ENCODE measurements at places on chromosomes 2 and 18. TPM values are rescaled to one million over a fixed set of nuclear protein-coding genes. Genes with fewer than 3 reads are reported as not detected.

Gene SERPINB2
- total RNA-seq = 2.3 TPM

DNA sequence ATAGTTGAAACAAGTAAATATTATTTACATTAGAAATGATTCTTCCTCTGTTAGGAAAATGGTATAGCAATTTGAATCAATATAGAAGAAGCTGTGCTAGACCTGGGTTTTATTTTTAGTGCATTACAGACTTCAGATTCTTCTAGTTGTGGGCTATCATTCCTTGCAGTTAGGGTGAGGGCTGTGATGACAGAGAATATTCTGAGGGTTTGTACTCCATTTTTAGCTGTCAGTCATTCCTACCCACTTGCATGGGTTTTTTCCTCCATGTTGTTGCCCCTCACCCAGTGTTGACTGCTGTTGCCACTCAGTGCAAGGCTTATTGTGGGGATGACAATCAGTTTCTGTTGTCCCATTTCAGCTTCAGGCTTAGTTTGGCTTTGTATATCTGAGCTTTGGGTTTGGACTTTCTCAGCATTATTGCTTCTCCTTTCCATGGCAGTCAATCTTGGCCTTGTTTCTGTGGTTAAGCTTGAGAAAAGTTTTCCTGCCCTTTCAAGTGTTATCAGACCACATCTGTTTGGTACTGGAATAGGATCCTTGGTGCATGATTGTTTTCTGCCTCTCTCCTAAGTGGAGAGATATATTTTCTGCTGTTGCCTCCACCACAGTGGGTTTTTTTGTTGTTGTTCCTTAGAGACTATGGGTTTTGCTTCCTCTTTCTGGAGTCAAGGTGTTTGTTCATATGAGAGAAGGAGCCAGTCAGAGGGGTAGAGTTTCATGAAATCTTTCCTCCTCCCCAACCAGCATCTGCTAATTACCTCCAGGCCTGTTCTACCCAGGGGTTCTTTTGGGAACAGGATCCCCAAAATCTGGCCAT is 312.7 kb upstream of the CWC22 start:
- no peaks in the 10 kb centered on the region for H3K36me3 ChIP-seq
- H3K4me3 ChIP-seq = no peak overlapping the region
- no peak overlapping the region for H3K27ac ChIP-seq
- H3K27me3 ChIP-seq = no peaks in the 10 kb centered on the region

DNA sequence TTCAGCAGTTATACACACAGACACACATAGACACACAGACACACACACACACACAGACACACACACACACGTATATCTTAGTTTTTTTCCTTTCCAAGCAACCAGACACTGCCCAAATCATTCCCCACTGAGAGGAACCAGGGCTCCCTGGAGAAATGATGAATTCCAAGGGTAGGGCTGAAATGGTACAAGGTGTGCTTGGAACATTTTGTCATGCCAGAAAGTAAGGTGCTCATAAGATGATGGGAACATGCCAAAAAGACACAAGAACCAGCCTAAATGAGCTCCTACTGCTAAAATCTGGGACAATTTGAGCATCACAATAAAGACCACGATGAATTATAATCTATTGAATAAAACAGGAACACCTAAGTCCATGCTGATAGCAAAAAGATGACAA is 103.3 kb downstream of the MEP1B start:
- peaks cover 4% of the 10 kb centered on the region for H3K27me3 ChIP-seq
- no peaks in the 10 kb centered on the region for H3K36me3 ChIP-seq
- DNase-seq = no peak
- H3K4me1 ChIP-seq = no peaks in the 10 kb centered on the region
- no peak overlapping the region for H3K4me3 ChIP-seq

DNA sequence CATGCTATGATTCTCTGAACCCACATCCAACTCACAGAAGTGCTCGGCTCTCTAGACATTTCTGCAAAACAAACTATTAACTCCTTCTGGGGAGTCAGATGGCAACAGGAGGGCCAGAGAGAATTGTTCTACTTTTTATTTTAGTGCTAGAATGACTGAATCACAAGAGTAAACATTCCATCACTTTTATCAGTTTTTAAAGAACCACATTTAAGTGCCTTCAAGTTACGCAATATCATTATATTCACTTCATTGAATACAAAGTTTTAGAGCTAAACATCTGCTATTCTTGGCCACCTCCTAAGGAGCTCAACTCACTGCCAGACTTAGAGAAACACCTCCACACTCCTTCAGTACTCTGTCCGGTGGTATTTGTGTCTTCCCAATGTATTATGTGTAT is 22.4 kb downstream of the B4GALT6 start:
- no peak overlapping the region for H3K4me3 ChIP-seq
- DNase-seq = no peak
- peaks cover 5% of the 10 kb centered on the region for H3K27me3 ChIP-seq
- H3K4me1 ChIP-seq = peaks cover 7% of the 10 kb centered on the region
- no peak overlapping the region for H3K27ac ChIP-seq
- no peaks in the 10 kb centered on the region for H3K36me3 ChIP-seq

DNA sequence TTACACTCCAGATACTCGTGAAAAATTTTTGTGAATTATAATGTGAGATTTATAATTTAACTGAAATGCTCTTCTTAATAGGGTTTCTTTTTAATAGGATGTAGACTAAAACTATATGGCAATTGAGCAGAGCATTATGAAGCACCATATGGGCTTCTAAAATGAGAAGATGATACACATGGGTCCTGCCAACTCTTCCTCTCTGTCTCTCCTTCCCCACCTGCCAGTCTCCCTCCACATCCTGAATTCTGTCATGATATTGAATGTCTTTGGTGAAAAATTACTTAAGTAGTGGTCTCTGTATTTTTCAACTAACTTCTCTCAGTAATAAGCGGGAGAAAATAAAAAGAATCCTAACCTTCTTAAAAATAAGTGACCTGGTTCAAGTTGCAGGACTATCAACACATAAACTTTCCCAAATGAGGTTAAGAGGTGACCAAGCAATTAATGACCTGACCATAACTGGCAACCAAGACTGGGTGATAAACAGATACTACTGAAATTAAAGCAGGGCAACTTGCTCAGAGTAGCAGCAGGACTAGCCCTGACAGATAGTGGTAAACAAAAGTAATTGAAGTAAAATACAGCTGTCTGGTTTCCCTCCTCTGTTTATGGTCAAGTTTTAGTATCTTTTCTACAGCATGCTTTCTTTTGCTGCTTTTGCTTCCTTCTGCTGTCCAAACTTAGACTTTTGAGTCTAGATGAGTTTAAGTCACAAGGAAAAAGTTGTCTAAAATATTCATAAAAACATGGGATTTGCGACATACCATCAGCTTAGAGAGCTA is 117.1 kb upstream of the PDE1A start:
- peaks cover 3% of the 10 kb centered on the region for H3K4me1 ChIP-seq
- H3K27ac ChIP-seq = no peak overlapping the region
- no peak for DNase-seq
- no peak overlapping the region for H3K4me3 ChIP-seq
- H3K36me3 ChIP-seq = no peaks in the 10 kb centered on the region

DNA sequence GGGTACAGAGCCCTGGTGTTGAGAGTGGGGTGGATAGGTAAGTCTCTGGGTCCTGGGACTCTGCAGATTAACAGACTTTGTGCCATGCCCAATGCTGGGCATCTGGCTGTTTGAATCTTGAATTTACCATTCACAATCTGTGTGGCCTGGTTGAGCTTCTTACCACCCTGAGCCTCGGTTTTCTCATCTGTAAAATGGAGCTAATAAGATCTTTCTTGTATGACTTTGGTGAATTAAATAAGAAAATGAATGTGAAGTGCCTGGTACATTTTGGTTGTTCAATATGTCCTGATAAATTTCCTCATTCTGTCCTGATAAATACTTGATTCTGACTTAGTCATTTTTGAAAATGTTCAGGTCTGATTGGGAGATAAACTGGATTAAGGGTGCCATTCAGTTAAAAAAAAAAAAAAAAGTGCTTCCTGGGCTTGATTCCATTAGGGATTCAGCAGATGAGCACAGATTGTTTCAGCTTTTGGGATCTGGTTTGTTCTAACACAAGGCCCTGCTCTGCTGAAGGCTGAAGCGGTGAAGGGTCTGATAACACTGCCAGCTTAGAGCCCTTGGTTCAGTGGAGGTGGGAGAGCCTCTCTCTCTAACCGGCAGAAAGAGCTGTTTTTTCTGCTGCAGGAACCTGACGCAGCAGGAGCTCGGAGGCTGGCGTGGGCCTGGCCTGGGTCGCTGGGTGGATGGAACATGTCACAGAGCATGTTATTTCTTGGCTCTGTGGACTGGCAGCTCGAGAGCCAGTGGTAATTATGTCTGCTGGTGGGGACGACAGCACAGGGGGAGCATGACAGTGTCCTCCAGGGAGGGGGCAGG is 84.5 kb upstream of the MCFD2 start:
- H3K4me3 ChIP-seq = no peak overlapping the region
- H3K4me1 ChIP-seq = peaks cover 6% of the 10 kb centered on the region
- DNase-seq = no peak
- H3K36me3 ChIP-seq = peaks cover 19% of the 10 kb centered on the region
- H3K27ac ChIP-seq = no peak overlapping the region

Gene RIF1
- 59.4 TPM for total RNA-seq

Gene DQX1
- total RNA-seq = 0.20 TPM

Gene SCN3A
- not detected for total RNA-seq

Gene SP9
- total RNA-seq = not detected

- no peak for DNase-seq
- peak overlapping the region; percentile 67 for H3K27ac ChIP-seq
- peaks cover 23% of the 10 kb centered on the region for H3K4me1 ChIP-seq
- H3K36me3 ChIP-seq = no peaks in the 10 kb centered on the region
Observed at GRCh38 chr18:3624546-3624934, 174.6 kb downstream of the TGIF1 start.

GRCh38 chr2:203859030-203859789 is 8.4 kb upstream of the CTLA4 start:
- H3K4me1 ChIP-seq = peaks cover 31% of the 10 kb centered on the region
- no peak overlapping the region for H3K4me3 ChIP-seq
- H3K27me3 ChIP-seq = no peaks in the 10 kb centered on the region
- H3K27ac ChIP-seq = peak overlapping the region; percentile 54

- no peak overlapping the region for H3K27ac ChIP-seq
- no peaks in the 10 kb centered on the region for H3K4me1 ChIP-seq
- no peak for DNase-seq
- no peaks in the 10 kb centered on the region for H3K27me3 ChIP-seq
Observed at GRCh38 chr18:49285627-49286026, 174.8 kb downstream of the DYM start.

DNA sequence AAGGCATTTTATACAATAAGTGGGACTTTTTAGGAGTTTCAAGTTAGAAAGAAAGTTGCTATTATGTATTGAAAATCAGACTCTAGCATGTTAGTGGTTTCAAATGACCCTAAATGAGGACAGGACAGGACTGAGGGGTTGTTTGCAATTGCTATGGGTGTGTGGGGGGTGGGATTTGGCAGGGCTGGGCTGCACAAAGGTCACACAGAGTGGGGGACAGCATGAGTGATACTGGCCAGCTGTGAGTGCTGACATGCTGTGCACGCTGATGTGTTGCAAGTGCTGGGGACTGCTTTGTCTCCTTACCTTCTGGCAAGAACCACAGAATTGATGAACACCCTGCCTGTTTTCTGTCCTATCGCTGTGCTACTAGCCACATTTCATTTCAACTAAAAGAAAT is 29.8 kb downstream of the RNMT start:
- H3K36me3 ChIP-seq = peaks cover 68% of the 10 kb centered on the region
- H3K4me3 ChIP-seq = no peak overlapping the region
- no peak for DNase-seq
- H3K4me1 ChIP-seq = peaks cover 1% of the 10 kb centered on the region
- no peaks in the 10 kb centered on the region for H3K27me3 ChIP-seq
- no peak overlapping the region for H3K27ac ChIP-seq

Gene ELMOD3
- 23.1 TPM for total RNA-seq

GRCh38 chr2:38121481-38121880 is 45.5 kb upstream of the CYP1B1 start:
- H3K27me3 ChIP-seq = peaks cover 9% of the 10 kb centered on the region
- H3K4me1 ChIP-seq = peaks cover 2% of the 10 kb centered on the region
- H3K27ac ChIP-seq = no peak overlapping the region

DNA sequence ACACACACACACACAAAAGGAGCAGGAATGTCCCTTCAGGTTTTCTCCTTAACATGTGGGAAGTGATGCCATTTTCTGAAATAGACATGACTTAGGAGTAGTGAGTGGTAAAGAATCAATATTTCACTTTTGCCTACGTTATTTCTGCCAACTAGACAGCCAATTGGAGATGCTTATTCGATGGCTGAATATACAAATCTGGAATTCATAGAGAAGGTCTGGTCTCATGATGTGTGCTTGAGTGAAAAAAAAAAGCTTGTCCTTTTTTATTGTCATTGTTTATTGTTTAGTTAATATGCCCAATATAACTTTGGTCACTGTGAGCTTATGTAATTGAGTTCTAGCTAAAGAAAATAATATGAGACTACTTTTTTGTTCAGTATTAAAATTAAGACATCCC is 284.3 kb downstream of the GULP1 start:
- no peaks in the 10 kb centered on the region for H3K27me3 ChIP-seq
- H3K4me3 ChIP-seq = no peak overlapping the region
- no peaks in the 10 kb centered on the region for H3K4me1 ChIP-seq
- DNase-seq = no peak
- no peak overlapping the region for H3K27ac ChIP-seq

GRCh38 chr2:120875431-120875830 is 139.8 kb downstream of the GLI2 start:
- no peaks in the 10 kb centered on the region for H3K4me1 ChIP-seq
- DNase-seq = no peak
- no peak overlapping the region for H3K4me3 ChIP-seq
- H3K27me3 ChIP-seq = peaks cover 2% of the 10 kb centered on the region

Gene FOXD4L1
- 0.47 TPM for total RNA-seq

DNA sequence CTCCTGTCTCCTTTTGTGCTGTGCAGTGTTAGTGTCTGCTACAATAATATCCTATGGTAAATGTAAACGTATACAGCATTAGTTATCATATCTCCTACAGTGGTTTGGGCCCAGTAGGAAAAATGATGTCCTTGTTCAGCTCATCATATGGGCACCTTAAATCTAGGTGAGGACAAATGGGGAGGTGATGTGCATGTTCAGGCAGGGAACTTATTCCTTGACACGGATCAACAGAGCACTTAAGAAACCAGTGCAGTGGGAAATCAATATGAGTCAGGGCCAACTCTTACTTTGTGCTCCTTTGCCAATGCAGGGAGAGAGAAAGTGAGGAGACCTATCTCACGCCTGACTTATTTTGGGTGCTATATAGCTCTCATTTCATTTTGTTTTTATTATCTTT is 76.4 kb downstream of the KLHL14 start:
- H3K27ac ChIP-seq = no peak overlapping the region
- no peaks in the 10 kb centered on the region for H3K4me1 ChIP-seq
- no peak for DNase-seq
- H3K4me3 ChIP-seq = no peak overlapping the region
- no peaks in the 10 kb centered on the region for H3K27me3 ChIP-seq
- no peaks in the 10 kb centered on the region for H3K36me3 ChIP-seq

All from activated naive CD8-positive, alpha-beta T cell treated with anti-CD3 and anti-CD28 coated beads, Interleukin-2, amount 10 ng/mL, durations not matched to agents 7 days and 5 days (primary cell).